ENCODE measurements at places on chromosomes 11 and 22.

GRCh38 chr11:12827929-12828812 is 153.9 kb downstream of the TEAD1 start:
- no peak for DNase-seq

DNA sequence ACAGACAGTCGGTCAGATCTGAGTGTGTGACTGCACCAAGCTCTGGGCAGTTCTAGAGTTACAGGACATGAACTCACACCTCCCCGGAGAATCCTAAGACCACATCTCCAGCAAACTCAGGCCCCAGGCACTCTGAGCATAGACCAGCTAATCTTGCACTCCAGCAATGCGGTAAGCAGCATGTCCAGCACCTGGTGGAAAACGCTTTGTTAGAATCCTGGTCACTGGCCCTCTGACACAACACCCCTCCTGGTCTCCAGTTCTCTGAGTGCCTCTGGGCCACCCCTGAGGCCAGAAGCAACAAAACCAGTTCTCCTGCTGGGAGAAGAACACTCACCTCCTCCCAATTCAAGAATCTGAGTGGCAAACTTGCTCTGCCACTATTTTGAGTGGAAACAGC is 82.7 kb upstream of the TMEM45B start:
- no peak for DNase-seq

GRCh38 chr11:118343248-118343647 is 743 bp upstream of the CD3D start:
- no peak for DNase-seq

- DNase-seq = peak; percentile 84
Measured at GRCh38 chr11:46889689-46890475, 28.5 kb downstream of the LRP4 start.

DNA sequence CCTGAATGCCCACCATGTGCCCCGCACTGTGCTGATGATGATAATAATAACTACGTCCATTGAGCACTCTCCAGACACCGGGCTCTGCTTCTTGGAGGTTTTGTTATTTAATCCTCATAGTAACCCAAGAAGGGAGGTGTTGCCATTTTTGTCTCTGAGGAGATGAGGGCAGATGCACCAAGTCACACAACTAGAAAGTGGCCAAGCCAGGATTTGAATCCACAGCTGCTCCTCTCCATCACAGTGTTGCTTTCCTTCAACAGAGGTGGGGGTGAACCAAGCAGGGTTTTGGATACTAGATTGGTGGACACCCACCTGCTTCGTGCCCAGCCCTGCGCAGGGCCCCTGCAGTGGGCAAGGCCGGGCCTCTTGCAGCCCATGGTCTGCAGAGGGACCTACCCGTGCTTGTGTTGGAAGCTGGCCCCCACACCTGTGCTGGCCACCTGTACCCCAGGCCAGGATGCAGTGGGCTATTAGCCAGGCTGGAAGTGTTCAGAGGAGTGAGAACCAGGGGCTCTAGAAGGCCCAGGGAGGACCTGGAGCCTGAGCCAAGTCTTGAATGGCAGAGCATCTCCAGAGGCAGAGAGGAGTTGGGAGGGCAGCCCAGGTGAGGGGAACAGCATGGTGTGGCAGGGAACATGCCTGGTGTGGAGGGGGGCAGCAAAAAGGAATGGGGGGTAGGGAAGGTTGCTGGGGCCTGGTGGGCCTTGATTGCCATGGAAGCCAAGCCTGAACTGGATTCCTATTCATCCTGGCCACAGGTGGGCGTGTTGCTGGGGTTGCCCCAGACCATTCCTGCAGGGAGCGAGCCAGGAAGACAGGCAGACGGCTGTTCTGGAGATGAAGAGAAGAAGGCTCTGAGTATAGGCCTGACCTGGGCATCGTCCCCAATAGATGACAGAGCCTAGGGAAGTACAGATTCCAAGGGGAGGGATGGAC is 2.7 kb upstream of the DPP3 start:
- no peak for DNase-seq

DNA sequence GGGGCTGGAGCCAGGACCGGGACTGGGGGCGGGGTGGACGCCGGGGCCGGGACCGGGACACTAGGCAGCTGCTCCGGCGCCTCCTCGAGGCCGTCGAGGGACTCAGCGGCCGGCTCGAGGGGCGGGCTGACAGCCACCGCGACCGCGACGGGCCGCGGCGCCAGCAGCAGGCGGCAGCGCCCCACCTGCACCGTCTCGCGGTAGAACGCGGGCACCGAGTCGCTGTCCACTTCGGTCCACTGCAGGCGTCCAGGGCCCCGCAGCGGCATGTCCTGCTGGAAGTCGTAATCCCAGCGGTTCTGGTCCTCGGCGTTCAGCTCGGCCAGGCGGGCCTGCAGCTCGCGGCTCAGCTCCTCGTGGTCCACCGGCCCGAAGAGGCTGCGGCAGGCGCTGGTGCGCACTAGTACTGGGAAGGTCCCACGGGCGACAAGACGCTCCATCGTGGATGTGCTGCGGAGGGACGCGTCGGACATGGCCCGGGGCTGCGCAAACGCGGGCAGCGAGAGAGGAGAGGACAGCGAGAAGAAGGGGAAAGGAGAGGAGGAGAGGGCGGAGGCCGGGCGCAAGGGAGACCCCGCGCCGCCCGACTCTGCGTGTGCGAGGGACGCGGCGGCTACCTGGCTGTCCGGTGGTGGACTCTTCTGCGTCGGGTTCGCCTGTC is 428 bp downstream of the CDKN1C start:
- DNase-seq = peak; percentile 55
